ENCODE measurements at places on chromosomes 4 and X.

DNA sequence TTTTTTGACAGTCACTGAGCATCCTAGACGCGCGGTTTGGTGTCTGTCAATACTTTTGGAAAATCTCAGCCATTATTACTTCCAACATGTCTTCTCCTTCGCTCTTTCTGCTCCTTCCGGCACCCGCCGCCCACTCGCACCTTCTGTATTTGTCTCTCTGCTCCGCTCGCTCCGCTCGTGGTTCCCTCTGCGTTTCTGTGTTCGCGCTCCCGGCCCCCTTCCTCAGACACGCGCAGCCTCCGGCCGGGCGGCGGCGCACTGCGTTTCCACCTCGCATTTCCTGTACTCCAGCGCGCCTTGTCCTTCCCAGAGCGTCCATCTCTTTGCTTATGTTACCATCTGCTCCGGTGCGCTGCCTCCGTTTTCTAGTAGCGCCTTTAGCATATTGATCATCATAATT lies 21.1 kb downstream of the PDE6B start:
- DNase-seq, result peak; percentile 25

DNA sequence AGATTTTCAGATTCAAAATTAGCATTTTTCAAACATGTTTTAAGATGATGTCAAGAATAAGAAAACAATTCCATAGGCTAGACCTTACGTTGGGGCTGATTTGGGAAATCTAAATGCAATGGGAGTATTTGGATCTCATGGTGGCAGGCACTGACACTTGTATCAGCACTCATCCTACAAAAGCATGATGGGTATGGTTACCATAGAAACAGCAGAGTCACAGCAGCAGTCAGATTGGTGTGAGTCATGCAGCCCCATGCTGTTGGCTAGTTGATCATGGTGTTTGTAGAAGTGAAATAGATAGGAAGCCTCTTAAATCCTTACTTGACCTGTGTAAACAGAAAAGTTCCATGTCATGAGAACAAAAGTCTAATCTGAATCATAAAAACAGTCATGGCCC lies 1637.3 kb upstream of the PABPC4L start:
- DNase-seq, result peak; percentile 46

- peak; percentile 83 for DNase-seq
Measured at GRCh38 chrX:103464774-103465117, 54.5 kb downstream of the RAB40A start.

GRCh38 chr4:76545226-76545884 lies 110.3 kb downstream of the SHROOM3 start:
- peak; percentile 22 for DNase-seq

GRCh38 chrX:53337101-53337500 lies 55.7 kb upstream of the IQSEC2 start:
- DNase-seq, result no peak

GRCh38 chr4:20629186-20630106 lies 70.8 kb upstream of the PACRGL start:
- DNase-seq, result no peak

- no peak for DNase-seq
Measured at GRCh38 chr4:169418846-169419245, 148.1 kb upstream of the SH3RF1 start.

GRCh38 chrX:123809854-123810375 lies 49.9 kb upstream of the XIAP start:
- DNase-seq, result no peak

DNA sequence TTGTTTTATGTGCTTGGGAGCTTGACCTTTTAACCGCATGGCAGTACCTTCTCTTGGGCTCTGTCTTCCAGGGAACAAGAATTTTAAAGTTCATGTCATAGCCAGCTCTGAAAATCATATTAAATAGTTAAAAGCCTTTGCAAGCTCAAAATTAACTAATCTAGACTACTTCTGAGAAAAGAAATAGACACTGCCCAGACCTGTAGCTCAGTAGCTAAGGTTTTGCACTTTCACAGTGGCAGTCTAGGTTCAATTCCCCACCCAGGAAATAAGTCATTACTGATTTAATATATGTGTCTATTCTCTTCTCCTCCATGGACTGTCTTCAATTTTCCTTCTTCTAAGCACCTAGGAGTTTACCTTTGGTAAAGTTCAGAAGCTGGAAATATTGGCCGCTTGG lies 27.4 kb downstream of the HSD17B11 start:
- no peak for DNase-seq

Data from adipocyte (in vitro differentiated cells).